ENCODE measurements at places on chromosomes 13 and 19.

GRCh38 chr13:76944456-76944855 lies 3.9 kb upstream of the ACOD1 start:
- DNase-seq: no peak
- H3K4me1 ChIP-seq: no peaks in the 10 kb centered on the region
- no peak overlapping the region for H3K4me3 ChIP-seq
- no peaks in the 10 kb centered on the region for H3K27me3 ChIP-seq
- no peak overlapping the region for H3K27ac ChIP-seq
- no peaks in the 10 kb centered on the region for H3K36me3 ChIP-seq

GRCh38 chr13:113794086-113794485 lies 35.1 kb downstream of the TMEM255B start:
- H3K27ac ChIP-seq: no peak overlapping the region
- no peaks in the 10 kb centered on the region for H3K27me3 ChIP-seq
- no peak overlapping the region for H3K4me3 ChIP-seq
- no peak for DNase-seq

GRCh38 chr19:33677745-33678426 lies 56.1 kb downstream of the CHST8 start:
- H3K4me3 ChIP-seq: no peak overlapping the region
- H3K4me1 ChIP-seq: no peaks in the 10 kb centered on the region
- H3K27me3 ChIP-seq: no peaks in the 10 kb centered on the region
- no peaks in the 10 kb centered on the region for H3K36me3 ChIP-seq
- DNase-seq: no peak

DNA sequence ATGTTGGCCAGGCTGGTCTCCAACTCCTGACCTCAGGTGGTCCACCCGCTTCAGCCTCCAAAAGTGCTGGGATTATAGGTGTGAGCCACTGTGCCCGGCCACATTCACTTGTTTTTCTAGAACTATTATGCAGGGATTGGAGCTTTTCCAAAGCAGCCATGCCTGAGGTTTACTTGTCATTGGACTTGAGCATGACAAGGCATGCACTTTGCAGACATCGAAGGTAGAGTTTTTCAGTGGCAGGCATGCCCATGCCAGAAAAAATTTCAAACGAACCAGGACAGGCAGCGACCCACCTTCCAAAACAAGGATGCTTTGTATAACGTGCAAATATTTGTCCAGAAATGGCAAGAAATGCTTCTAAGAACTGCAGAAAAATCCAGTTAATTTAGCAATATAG lies 17.7 kb downstream of the PNMA8A start:
- H3K4me1 ChIP-seq: no peaks in the 10 kb centered on the region
- H3K27ac ChIP-seq: no peak overlapping the region
- no peak for DNase-seq
- no peaks in the 10 kb centered on the region for H3K27me3 ChIP-seq
- no peaks in the 10 kb centered on the region for H3K36me3 ChIP-seq

- no peak for DNase-seq
- H3K4me3 ChIP-seq: no peak overlapping the region
- H3K4me1 ChIP-seq: no peaks in the 10 kb centered on the region
These were observed 33.4 kb downstream of the ABCC4 start for GRCh38 chr13:95267662-95268342.

DNA sequence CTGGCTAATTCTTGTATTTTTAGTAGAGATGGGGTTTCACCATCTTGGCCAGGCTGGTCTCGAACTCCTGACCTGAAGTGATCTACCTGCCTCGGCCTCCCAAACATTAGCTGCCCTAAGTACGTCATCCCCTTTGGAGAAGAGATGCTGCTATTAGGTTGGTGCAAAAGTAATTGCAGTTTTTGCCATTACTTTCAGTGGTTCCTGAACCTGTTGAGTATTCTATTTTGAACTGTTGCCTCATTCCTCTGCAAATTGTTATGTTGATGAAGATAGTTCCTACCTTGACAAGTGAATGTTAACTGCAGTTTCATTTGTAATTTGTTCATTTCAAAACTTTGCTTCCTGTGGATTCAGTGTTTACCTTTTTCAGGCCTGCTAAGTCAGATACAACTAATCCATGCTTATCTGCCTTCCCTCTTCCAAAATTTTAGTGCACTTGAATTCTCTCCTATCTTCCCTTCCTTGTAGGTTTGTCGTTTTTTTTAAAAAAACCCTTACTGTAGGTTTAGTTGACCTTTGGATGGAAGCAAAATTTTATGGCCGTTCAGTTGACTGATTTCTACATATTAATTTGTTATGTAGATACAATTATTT lies 24.0 kb downstream of the ZMYM2 start:
- no peak overlapping the region for H3K27ac ChIP-seq
- no peaks in the 10 kb centered on the region for H3K27me3 ChIP-seq

DNA sequence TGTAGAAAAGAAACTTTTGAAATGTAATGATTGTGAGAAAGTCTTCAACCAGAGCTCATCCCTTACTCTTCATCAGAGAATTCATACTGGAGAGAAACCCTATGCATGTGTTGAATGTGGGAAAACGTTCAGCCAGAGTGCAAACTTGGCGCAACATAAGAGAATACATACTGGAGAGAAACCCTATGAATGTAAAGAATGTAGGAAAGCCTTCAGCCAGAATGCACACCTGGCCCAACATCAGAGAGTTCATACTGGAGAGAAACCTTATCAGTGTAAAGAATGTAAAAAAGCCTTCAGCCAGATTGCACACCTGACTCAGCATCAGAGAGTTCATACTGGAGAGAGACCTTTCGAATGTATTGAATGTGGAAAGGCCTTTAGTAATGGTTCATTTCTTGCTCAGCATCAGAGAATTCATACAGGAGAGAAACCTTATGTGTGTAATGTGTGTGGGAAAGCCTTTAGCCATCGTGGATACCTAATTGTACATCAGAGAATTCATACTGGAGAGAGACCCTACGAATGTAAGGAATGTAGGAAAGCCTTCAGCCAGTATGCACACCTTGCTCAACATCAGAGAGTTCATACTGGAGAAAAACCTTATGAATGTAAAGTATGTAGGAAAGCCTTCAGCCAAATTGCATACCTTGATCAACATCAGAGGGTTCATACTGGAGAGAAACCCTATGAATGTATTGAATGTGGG lies 19.3 kb downstream of the ZNF583 start:
- H3K36me3 ChIP-seq: peaks cover 35% of the 10 kb centered on the region
- no peaks in the 10 kb centered on the region for H3K4me1 ChIP-seq
- no peak overlapping the region for H3K27ac ChIP-seq
- no peaks in the 10 kb centered on the region for H3K27me3 ChIP-seq

- H3K27me3 ChIP-seq: peaks cover 32% of the 10 kb centered on the region
- H3K4me3 ChIP-seq: no peak overlapping the region
- no peaks in the 10 kb centered on the region for H3K36me3 ChIP-seq
- DNase-seq: no peak
- H3K27ac ChIP-seq: no peak overlapping the region
These were observed 637 bp upstream of the PNMA8B start for GRCh38 chr19:46496304-46496703.

DNA sequence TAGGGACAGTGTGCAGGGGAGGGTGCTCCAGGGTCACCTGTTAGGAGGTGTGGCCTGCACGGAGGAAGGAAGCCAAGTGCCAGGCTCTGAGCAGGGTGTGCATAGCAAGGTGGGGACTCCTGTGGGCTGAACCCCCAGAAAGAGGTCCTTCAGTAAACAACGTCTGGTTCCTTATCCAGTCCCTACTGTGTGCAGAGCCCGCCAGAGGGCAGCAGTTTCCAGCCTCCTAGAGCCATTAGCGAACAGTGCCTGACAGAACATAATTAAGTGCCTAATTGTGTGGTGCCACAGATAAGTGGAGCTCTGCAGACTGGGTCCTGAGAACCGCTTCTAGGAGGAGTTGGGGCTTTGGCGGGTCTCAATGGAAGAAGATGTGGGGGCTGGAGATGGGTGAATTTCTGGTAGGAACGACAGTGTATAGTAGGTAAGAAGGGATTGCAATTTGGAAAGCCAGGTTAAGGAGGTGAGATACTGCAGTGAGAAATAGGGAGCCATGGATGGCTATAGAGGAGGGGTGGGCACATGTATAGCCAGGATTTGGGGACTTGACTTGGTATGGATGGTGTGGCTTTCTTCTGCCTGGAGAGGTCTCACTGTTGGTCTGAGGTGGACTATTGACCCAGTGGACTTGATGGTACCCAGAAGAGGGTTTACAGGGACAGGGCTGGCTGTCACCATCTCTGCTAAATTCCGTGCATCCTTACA lies 323.1 kb downstream of the ZNF536 start:
- H3K4me1 ChIP-seq: no peaks in the 10 kb centered on the region
- no peak overlapping the region for H3K4me3 ChIP-seq
- H3K27ac ChIP-seq: no peak overlapping the region
- H3K27me3 ChIP-seq: no peaks in the 10 kb centered on the region
- no peak for DNase-seq

DNA sequence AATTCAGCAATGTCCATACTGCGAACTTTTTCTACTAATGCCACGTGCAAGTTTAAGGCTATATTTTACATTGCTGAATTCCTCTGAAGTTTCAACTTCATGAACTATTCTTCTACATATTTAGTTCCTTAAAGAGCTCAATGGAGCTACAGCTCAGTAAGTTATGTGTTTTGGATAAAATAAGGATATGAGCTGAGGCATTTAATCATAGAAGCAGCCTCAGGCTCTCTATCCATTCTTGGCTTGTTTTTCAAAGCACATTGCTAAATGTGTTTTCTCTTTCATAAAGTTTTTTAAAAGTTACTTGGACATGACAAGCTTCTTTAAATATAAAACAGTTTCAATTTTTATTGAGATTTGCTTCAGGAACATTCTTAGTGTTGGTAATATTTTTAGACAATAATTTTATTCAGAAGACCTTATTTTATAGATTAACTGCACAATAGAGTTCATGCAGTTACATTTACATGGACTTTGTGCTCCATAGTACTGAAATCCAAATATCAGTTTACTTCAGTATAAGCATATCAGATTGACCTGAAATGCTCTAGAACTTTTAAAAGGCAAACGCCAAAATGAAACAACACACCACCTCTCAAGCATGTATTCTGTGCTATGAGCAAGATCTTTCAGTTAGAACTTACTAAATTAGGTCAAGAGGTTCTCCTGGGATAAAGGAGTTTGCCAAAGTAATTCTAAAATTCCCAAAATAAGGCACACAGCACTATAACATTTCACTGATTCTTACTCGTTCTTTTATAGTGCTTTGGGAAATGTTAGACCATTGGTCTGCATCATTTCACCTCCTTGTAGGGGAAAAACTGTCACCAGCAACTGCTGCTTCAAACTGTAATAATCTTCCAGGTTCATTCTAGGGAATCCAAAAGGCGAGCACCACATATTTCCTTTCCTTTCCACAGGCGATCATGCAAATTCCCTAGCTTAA lies 275.5 kb downstream of the ENOX1 start:
- no peak for DNase-seq
- no peaks in the 10 kb centered on the region for H3K4me1 ChIP-seq
- no peaks in the 10 kb centered on the region for H3K27me3 ChIP-seq

DNA sequence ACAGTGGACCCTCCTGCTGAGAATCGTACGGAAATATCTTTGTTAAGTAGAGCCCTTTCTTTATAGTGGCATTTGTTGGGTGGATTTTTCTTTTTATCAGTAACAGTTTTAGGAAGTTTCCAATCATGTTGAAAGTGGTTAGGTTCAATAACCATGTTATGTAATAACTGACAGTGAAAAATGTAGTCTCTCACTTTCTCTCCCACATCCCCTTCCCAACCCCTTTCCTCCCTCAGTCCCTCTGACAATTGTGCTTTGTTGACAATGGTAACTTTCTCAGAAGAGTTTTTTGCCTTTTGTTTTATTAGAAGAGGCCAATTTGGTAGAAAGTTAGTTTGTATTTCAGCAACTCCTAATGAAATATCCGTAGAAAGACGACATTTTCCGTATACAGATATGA lies 77.8 kb upstream of the SLAIN1 start:
- DNase-seq: no peak
- H3K4me1 ChIP-seq: no peaks in the 10 kb centered on the region
- H3K36me3 ChIP-seq: no peaks in the 10 kb centered on the region
- H3K4me3 ChIP-seq: no peak overlapping the region
- H3K27me3 ChIP-seq: no peaks in the 10 kb centered on the region

DNA sequence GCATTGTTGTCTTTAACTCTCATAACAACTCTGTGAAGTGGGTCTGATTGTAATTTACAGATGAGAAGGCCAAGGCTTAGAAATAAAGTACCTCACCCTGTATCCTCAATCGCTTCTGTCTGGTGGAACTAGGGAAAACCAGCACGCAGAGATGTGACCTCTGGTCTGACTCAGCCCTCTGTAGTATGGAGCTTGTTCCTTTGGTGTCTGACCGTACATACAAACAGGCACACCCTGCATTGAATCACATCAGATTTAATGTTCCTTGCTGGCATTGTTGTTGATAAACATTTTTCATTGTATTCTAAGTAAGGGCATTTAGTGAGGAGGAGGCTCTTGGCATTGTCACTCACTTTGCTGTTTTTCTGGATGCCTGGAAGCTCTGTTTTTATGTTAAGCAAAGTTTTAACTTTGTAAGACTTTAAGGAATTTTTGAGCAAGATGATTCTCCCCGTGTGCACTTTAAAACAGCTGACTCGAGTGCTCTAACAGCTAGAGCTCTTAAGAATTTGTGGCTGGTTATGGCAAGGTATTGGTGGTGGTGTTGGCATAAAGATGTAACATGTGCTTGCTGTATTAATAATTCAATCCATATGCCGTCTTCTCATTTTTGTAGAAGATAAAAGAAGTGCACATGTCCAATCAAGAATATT lies 89.0 kb upstream of the SPATA13 start:
- no peak for DNase-seq
- no peak overlapping the region for H3K4me3 ChIP-seq
- no peaks in the 10 kb centered on the region for H3K36me3 ChIP-seq
- no peak overlapping the region for H3K27ac ChIP-seq
- H3K4me1 ChIP-seq: no peaks in the 10 kb centered on the region
- H3K27me3 ChIP-seq: no peaks in the 10 kb centered on the region

DNA sequence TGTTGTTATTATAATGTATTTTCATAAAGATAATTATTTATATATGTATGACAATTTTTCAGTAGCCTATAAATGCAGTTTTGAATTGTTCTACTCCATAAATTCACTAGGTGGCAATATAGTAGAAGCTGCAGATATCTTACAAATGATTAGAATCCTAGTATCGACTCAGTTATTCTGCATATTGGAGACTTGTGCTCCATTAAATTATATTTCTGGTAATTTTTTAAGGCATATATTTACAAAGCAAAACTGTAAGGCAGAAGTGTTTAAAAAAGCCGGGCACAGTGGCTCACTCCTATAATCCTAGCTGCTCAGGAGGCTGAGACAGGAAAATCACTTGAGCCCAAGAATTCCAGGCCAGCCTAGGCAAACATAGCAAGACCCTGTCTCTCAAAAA lies 58.7 kb downstream of the DPY19L3 start:
- DNase-seq: peak; percentile 19
- H3K36me3 ChIP-seq: peaks cover 5% of the 10 kb centered on the region
- H3K27me3 ChIP-seq: no peaks in the 10 kb centered on the region
- no peak overlapping the region for H3K27ac ChIP-seq
- no peaks in the 10 kb centered on the region for H3K4me1 ChIP-seq
- no peak overlapping the region for H3K4me3 ChIP-seq

GRCh38 chr19:15147090-15147489 lies 39.9 kb downstream of the SYDE1 start:
- no peaks in the 10 kb centered on the region for H3K4me1 ChIP-seq
- no peak for DNase-seq
- no peaks in the 10 kb centered on the region for H3K36me3 ChIP-seq
- no peak overlapping the region for H3K4me3 ChIP-seq
- no peaks in the 10 kb centered on the region for H3K27me3 ChIP-seq
- H3K27ac ChIP-seq: no peak overlapping the region
